ENCODE measurements at places on chromosomes 13 and 19. TPM values are rescaled to one million over a fixed set of nuclear protein-coding genes. Genes with fewer than 3 reads are reported as not detected.

The IQCN gene
- total RNA-seq = 0.40 TPM

The ZFP14 gene
- total RNA-seq = 3.1 TPM

The CYP2A7 gene
- total RNA-seq = not detected

The RCBTB2 gene
- total RNA-seq = 1.2 TPM

The APBA3 gene
- total RNA-seq = 6.5 TPM

The ERICH6B gene
- not detected for total RNA-seq

The LRFN3 gene
- total RNA-seq = 19.7 TPM

The TUBA3C gene
- total RNA-seq = not detected
